ENCODE measurements at places on chromosomes 11 and 22.

DNA sequence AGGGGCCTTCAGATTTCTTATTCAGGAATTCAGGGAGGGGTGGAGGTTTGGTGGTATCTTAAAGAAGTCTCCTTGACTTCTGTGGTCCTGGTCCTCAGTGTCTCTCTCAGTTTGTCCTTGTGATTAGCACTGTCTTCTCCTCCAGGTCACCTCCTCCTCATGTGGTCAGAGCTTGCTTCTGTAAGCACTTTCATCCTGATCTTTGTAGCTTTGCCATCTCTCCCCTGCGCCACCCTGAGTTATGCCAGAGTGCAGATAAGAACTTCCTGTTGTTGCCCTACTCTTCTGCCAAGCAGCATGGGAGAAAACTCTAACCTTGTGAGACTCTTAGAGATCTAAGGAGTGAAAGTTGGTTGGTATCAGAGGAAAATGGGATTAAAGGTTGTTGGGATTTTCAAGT lies 30.9 kb downstream of the MICAL2 start:
- DNase-seq, result no peak

GRCh38 chr11:14974515-14975251 lies 2.5 kb upstream of the CALCA start:
- no peak for DNase-seq

DNA sequence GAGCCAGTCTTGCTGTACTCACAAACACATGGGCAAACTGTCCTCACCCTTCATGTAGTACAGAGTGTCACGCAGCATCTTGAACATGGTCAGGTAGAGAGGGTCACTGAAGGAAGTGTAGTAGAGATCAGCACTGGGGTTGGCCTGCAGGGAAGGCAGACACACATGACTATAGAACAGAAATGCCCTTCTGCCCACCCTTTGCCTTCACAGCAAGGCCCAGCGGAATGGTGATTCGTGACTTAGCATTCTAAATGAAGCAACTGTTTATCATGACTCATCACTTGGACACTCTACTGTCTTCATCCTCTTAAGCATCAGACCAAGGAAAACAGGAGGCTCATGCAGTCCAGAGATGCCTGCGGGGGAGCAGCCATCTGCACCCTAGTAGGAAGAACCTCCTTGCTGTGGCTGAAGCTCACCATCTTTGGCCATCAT lies 33.4 kb downstream of the SERPIND1 start:
- no peak for DNase-seq

DNA sequence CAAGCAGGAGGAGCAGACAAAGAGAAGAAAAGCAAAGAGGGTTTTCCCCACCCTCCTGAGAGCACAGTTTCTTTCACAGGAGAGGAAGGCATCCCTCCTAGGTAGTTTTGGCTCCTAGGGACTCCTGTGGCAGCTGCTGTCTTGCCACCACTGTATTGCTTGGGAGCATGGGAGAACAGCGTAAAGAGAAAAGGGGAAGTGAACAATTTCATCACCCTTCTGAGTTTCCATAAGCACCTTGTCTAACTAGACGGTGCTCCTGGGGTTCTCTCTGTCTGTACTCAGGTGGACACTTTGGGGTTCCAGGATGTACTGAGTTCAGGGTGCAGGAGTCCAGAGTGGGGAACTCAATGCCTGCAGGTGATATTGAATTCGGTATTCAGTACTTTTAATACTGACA lies 1430.5 kb downstream of the TBC1D22A start:
- DNase-seq, result no peak
